ENCODE measurements at places on chromosomes 16 and 17.

DNA sequence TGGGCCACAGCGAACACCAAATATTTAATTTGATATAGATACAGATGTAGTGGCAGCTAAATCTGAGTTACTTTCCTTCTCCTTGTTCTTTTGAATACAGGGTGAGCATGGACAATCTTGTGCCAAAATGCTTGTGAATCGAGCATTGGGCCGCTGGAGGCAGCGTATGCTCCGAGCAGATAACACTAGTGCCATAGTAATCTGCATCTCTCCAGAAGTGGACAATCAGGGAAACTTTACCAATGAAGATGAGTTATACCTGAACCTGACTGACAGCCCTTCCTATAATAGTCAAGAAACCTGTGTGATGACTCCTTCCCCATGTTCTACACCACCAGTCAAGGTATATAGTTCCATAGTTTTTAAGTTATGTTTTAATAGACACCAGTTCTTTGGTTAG is 21.2 kb upstream of the BCAS3 start:
- no peak for DNase-seq

GRCh38 chr16:30470170-30470512 is 2.4 kb upstream of the ITGAL start:
- no peak for DNase-seq

GRCh38 chr17:80640366-80641084 is 95.9 kb downstream of the RPTOR start:
- peak; percentile 87 for DNase-seq

- DNase-seq, result no peak
These were observed 19.0 kb downstream of the TRAF7 start for GRCh38 chr16:2174396-2175131.

DNA sequence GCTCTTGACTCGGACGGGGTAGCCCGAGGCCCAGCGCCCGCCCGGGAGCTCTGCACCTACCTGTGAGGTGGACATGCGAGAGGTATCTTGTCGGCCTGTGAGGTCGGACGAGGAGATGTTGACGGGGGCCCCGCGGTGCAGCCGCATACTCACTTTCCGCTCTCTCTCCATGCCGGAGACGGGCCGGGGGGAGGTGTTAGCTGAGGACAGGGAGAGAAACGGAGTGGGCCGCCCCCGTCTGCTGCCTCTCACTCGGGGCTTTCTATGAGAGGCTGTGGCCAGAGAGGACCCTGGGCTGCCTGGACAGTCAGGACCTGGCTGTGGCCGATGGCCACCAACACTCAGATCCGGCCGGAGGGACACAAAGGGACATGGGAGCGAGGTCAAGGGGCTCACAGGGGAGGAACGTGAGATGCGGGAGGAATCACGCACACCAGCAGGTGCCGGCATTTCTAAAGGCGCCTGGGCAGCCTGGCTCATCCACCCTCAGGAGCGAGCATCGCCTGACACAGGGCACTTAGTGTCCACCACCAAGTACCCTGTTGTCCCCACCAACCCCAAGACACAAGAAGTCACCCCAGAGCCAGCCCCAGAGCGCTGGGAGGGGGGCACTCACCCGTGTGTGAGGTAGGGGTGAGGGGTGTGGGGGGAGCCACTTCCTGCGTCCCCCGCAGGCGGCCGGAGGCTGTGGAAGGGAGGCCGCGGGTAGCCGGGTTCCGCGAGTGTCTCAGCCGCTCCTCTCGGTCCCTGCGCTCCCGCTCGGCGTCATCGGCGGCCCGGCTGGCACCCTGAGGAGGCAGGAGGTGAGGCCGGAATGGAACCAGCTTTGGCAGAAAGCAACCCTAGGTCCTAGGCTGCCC is 20.2 kb downstream of the SLC16A3 start:
- no peak for DNase-seq

DNA sequence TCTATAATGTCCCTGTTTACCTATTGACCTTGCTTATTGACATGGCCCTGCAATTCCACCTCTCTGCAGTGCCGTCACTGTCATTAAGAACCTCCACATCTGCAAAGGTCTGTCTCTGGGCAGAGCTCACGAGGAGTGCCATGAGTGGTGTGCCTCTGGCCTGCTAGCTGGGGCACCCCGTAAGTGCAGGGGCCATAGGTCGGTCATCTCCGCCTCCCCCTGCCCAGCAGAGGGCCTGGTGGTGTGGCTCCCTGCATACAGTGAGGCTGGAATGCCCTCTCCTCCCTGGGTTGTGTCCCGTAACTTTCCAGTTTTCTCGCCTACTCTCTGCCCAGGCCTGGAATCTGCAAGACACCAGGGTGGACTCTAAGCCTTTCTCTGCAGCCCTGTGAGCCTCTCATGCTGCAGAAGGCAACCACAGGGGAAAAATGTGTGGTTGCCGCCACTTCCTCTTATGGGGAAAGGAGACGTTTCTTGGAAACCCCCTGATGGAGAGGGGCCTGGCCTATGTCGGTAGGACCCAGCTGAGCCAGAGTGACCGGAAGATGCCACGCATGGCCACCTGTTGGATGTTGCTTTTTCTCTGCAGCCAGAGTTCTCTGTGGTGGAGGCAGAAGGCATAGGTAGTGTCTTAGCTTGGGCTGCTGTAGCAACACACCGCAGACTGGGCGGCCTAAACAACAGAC is 2.7 kb upstream of the SNX20 start:
- no peak for DNase-seq

DNA sequence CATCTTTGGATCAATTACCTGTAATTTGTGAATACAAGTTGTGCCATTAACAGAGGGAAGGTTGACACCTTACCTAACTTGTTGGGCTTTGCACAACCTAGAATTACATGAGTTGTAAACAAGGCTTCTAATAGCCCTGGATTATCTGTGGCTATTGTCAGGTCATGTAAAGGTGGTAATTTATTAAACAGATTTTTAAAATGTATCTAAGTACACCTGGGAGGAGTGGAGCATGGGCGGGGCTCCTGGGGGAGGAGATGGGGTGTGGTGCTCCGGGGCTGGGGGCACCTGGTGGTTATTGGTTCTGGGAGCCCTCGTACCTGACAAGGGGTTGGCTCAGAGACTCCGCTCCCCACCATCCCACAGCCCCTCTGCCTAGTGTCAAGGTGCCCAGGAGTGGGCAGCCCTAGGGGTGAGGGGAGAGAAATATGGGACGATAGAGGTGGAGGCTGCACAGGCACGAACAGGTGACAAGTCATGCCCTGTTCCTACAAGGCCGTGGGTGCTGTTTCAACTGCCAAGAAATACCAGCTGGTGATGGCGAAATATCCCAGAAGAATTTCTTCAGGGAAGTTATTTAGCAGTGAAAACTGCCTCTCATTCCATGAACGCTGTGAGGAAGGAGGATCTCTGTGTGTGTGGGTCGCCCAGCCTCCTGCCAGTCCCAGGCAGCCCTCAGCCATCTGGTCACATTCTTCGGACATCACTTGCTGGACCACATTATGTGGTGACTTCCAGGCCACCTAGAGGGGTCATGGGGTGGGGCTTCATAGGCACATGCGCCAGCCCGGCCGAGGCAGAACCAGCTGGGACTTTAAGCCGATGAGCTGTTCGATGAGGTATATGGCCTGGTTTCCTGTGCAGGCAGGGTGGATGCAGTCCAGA is 55.5 kb upstream of the IRX3 start:
- no peak for DNase-seq

GRCh38 chr17:45376171-45377005 is 56.3 kb downstream of the ARHGAP27 start:
- no peak for DNase-seq

- no peak for DNase-seq
These were observed 158.5 kb upstream of the RPH3AL start for GRCh38 chr17:511001-511698.

- peak; percentile 13 for DNase-seq
These were observed 48.6 kb downstream of the FOXL1 start for GRCh38 chr16:86626966-86627365.

- no peak for DNase-seq
These were observed 7.2 kb upstream of the EXOSC6 start for GRCh38 chr16:70258946-70259345.

Data from RCC 7860 (cell line).